ENCODE measurements at places on chromosomes 2 and 18. TPM values are rescaled to one million over a fixed set of nuclear protein-coding genes. Genes with fewer than 3 reads are reported as not detected.

MARCO gene
- not detected for total RNA-seq

HJURP gene
- total RNA-seq, result 5.8 TPM

ZNF385B gene
- total RNA-seq, result not detected

NAT8 gene
- not detected for total RNA-seq

IL1R2 gene
- 1.0 TPM for total RNA-seq

SERPINB13 gene
- not detected for total RNA-seq

Measured in fibroblast of lung (primary cell).